ENCODE measurements at places on chromosomes 12 and 14. TPM values are rescaled to one million over a fixed set of nuclear protein-coding genes. Genes with fewer than 3 reads are reported as not detected.

The RBP5 gene
- polyA plus RNA-seq, result 52.3 TPM

The RPGRIP1 gene
- polyA plus RNA-seq, result 0.64 TPM

The AQP2 gene
- polyA plus RNA-seq, result 128 TPM

The ARMH4 gene
- polyA plus RNA-seq, result 74.2 TPM

The LAG3 gene
- 1.4 TPM for polyA plus RNA-seq

The B4GALNT1 gene
- 0.87 TPM for polyA plus RNA-seq

The SIX6 gene
- not detected for polyA plus RNA-seq

The KLHL33 gene
- polyA plus RNA-seq, result 0.27 TPM

The GDF3 gene
- not detected for polyA plus RNA-seq

The NAV3 gene
- polyA plus RNA-seq, result 8.0 TPM

The GNB3 gene
- polyA plus RNA-seq, result 13.0 TPM

The CLMN gene
- 41.5 TPM for polyA plus RNA-seq

The HOXC10 gene
- 61.0 TPM for polyA plus RNA-seq

The DAO gene
- 1.5 TPM for polyA plus RNA-seq

The DNAI7 gene
- 6.3 TPM for polyA plus RNA-seq

The INHBE gene
- 0.53 TPM for polyA plus RNA-seq

The PRB2 gene
- 0.64 TPM for polyA plus RNA-seq

The M6PR gene
- polyA plus RNA-seq, result 212 TPM

The AKAP6 gene
- polyA plus RNA-seq, result 2.5 TPM

The CMA1 gene
- polyA plus RNA-seq, result not detected

The NPAS3 gene
- polyA plus RNA-seq, result 9.0 TPM

The SLC17A8 gene
- 1.1 TPM for polyA plus RNA-seq

The BDKRB2 gene
- 3.7 TPM for polyA plus RNA-seq

The LLPH gene
- 24.1 TPM for polyA plus RNA-seq

The NEDD1 gene
- polyA plus RNA-seq, result 30.6 TPM

The ZDHHC22 gene
- 0.58 TPM for polyA plus RNA-seq

The PTPRQ gene
- 26.1 TPM for polyA plus RNA-seq

The SLC5A8 gene
- 25.3 TPM for polyA plus RNA-seq

The ACVRL1 gene
- polyA plus RNA-seq, result 33.6 TPM

The DLGAP5 gene
- polyA plus RNA-seq, result 27.6 TPM

The PLA2G1B gene
- 0.84 TPM for polyA plus RNA-seq

The TESPA1 gene
- 0.30 TPM for polyA plus RNA-seq

The TRHDE gene
- 25.8 TPM for polyA plus RNA-seq

The NPFF gene
- 1.1 TPM for polyA plus RNA-seq

The LMO3 gene
- 2.1 TPM for polyA plus RNA-seq

The RIMKLB gene
- 114 TPM for polyA plus RNA-seq

The PPP2R5E gene
- polyA plus RNA-seq, result 35.3 TPM

The PTPRB gene
- polyA plus RNA-seq, result 18.1 TPM

The SCNN1A gene
- 88.9 TPM for polyA plus RNA-seq

The CLEC1A gene
- 2.5 TPM for polyA plus RNA-seq

The CDKN1B gene
- 64.7 TPM for polyA plus RNA-seq

The LPCAT3 gene
- polyA plus RNA-seq, result 69.0 TPM

The C1R gene
- polyA plus RNA-seq, result 47.5 TPM

Measured in renal pelvis (tissue), 12 donors.